ENCODE measurements at places on chromosomes 11 and 22.

DNA sequence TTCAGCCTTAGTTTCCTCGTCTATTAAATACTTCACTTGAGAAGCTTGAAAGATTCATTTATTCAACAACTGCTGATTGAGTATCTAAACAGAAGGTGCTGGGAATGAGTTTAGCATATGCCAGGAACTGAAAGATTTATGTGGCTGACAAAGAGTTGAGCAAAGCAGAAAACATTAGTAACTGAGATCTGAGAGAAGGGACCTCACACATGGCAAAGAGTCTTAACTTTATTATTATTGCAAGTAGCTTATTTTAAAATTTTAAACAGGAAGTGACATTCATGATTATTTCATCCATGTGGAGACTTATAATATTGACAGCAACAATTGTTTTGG, 133.6 kb downstream of the CASP12 start:
- DNase-seq: no peak

DNA sequence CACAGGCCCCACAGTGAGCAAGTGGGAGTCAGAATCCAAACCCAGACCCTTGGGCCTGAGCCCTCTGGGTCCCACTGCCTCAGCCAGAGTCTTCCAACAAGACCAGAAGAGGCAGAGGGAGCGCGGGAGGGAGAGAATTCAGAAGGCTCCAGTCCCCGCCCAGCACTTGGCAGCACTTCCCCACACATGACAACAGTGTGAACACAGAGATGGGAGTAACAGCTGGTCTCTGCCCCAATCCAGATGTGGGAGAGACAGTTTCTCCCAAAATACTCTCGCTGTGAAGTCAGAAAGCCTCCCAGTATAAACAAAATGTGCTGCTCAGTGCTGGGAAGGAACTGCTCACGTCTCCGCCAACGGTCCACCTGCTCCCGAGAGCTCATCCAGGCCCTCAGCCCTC, 219.9 kb downstream of the MN1 start:
- DNase-seq: no peak

DNA sequence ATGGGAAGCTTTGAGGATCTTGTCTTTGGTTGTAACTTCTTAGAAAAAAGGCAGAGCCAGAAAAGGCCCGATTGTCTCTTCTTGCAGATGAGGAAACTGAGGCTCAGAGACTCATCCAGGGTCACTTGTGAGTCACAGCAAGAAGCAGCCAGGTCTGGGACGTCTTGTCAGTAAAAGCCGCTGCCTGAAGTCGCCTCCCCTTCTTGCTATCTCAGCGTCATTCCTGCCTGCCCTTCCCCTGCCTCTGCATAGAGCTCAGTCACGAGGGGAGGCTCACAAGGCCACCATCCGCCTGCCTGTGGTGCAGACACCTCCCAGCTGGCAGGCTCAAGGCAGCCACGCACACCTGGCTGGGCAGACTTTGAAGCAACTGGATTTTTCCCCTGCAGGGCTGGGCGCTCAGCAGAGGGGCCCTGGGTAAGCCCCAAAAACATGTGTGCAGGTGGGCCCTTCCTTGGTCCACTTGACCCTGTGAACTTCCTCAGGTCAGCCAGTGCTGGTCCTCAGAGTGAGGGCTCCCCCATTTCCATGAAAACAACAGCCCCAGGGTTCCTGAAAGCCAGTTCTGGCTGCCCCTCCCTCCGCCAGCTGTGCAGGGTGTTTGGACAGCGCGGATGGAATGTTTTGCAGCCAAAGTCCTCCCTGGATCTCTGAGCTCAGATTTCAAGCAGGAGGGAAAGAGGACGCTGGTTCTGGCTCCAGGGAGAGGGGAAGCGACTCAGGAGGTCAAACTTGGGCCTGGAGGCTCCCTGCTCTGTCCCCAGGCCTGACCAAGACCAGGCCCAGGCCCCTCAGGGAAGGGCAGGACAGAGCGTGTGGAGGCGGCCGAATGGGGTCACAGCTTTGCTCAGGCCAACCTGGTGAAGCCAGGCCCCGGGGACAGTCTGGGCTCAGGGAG, 6.0 kb upstream of the RAB3IL1 start:
- DNase-seq: no peak

GRCh38 chr11:104124979-104125378, 39.0 kb downstream of the PDGFD start:
- no peak for DNase-seq

DNA sequence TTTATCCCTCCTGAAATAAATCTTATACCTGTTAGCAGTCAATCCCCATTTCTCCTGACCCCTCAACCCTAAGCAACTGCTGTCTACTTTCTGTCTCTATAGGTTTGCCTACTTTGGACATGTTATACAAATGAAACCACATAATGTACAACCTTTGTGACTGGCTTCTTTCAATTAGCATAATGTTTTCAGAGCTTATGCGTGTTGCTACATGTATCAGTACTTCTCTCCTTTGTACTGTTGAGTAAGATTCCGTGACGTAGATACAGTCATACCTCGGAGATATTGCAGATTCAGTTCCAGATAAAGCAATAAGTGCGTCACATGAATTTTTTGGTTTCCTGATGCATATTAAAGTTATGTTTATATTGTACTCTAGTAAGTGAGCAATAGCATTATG, 127.3 kb downstream of the MORC2 start:
- no peak for DNase-seq

DNA sequence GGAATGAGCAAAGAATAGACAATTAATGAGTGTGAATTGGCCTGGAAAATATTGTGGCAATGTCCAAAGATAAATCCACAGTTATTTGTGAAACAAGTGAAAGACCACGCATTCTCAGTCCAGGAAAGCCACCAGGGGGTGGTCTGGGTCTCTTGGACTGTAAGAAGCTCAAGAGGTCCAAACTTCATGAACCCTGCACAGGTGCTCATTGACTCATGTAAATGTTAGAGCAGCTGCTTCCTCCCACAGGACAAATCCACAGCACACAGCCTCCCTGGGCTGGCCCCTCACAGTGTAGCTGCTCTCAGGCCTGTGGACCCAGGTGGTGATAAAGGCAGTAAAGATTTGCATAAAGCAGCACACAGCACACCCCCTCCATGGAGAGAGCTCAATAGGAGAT, 114.0 kb downstream of the ZNF280B start:
- DNase-seq: peak; percentile 43

- DNase-seq: no peak
Observed at GRCh38 chr22:33381531-33382406, 323.6 kb upstream of the SYN3 start.

DNA sequence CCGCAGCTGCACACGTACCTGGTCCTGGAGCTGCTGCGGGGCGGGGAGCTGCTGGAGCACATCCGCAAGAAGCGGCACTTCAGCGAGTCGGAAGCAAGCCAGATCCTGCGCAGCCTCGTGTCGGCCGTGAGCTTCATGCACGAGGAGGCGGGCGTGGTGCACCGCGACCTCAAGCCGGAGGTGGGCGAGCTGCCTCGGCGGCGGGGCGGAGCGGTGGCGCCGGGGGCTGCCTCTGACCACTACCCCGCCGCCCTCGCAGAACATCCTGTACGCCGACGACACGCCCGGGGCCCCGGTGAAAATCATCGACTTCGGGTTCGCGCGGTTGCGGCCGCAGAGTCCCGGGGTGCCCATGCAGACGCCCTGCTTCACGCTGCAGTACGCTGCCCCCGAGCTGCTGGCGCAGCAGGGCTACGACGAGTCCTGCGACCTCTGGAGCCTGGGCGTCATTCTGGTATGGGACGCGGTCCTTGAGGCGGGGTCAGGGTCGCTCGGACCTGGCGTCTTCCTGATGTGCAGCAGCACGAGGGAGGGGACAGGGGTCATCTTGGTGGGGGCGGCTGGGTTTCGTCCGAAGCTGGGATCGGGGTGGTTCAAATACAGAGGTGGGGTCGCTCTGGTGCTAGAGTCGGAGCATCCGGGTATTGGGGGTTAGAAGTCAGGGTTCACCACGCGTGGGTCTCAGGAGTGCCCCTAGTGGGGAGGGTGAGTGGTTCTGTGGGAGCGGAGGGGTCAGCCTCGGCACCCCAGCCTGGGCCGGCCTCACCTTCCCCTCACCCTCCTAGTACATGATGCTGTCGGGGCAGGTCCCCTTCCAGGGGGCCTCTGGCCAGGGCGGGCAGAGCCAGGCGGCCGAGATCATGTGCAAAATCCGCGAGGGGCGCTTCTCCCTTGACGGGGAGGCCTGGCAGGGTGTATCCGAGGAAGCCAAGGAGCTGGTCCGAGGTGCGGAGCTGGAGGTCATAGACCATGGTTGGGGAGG, 10.8 kb downstream of the RPS6KA4 start:
- no peak for DNase-seq

- DNase-seq: no peak
Observed at GRCh38 chr11:87116185-87116584, 78.5 kb downstream of the TMEM135 start.

DNA sequence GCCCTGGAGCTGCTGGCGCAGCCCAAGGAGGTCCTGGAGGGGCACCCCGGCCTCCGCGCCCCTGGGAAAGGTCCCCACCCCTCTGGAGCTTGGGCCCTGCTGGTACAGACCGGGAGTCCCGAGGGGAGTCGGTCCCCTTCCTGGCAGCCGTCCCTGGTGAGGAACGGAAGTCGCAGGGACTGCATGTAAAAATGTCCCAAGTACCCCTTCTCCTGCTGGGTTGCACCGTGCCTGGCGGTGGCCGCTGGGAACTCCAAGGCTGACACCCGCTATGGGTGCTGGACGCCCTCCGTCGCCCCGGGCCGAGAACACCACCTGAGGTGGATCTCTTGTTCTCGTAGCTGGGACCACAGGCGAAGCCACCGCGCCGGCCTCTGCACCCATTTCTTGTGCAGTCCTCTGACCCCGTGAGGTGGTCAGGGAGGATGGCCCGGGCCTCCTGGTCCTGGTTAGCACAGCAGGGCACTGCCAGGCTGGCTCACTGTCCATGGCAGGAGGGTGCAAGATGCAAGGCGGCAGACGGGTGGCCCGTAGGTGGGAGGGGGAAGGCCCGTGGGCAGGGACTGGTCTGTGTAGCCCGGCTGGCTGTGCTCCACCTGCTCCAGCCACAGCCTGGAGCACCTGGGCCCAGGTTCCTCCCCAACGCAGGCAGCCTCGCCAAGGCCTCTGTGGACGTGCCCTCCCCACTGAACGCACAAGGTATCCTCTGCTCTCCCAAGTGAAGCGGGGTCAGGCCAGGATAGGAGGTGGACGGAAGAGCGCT, 165.2 kb downstream of the IGLL1 start:
- DNase-seq: no peak

DNA sequence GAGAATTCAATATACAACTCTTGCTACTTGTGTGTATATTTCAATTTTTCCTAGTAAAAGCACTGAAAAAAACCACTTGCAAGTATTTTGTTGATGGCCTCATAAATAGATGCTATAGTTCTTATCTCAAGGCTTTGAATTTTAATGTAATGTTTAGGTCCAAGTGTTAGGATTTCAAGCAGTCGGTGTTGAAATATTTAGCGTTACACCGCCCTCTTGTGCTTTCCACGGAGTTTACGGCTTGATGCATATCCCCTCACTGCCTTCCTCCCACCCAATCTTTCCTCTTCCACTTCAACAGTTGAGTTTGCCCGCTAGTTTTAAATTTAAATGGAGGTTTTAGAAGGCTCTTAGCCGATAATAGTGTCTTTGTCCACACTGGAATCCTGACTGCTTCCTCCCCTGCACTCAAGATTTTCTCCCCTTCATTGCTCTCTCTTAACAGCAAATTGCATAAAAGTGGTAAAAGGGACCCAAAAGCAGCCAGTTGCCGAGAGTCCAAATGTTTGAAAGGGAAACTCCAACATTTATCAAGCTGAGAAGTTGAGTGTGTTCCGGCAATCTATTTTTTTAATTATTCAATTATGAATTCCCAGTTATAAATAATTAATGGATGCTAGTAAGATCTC, 25.9 kb upstream of the HTATIP2 start:
- no peak for DNase-seq

DNA sequence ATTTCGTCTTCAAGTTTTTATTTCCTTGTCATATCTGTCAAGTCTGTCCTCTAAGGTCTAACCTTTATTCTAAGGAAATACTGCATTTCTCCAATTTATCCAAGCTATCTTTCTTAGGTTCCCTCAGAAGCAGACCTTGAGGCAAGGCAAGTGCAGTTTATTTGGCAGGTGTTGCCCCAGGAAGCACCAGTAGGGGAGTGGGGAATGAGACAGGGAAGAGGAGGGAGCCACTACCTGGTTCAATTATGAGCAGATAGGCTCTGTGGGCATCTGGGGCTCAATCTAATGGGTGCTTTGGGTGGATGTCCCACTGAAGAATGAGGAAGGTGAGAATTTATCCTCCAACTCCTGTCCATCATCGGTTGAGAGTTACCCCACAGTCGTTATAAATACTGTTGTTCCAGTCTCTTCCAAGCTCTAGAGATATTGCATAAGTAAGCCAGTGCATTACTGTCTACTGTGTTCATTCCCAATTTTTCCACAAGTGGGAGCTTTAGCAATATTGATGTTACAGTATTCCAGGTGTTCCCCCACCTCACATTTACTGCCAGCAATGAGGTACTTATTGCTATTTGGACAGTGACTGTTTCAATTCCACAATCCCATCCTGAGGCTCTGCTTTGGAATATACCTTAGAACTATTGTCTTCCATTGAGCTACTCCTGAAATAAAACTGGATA, 154.9 kb upstream of the CEP126 start:
- no peak for DNase-seq

DNA sequence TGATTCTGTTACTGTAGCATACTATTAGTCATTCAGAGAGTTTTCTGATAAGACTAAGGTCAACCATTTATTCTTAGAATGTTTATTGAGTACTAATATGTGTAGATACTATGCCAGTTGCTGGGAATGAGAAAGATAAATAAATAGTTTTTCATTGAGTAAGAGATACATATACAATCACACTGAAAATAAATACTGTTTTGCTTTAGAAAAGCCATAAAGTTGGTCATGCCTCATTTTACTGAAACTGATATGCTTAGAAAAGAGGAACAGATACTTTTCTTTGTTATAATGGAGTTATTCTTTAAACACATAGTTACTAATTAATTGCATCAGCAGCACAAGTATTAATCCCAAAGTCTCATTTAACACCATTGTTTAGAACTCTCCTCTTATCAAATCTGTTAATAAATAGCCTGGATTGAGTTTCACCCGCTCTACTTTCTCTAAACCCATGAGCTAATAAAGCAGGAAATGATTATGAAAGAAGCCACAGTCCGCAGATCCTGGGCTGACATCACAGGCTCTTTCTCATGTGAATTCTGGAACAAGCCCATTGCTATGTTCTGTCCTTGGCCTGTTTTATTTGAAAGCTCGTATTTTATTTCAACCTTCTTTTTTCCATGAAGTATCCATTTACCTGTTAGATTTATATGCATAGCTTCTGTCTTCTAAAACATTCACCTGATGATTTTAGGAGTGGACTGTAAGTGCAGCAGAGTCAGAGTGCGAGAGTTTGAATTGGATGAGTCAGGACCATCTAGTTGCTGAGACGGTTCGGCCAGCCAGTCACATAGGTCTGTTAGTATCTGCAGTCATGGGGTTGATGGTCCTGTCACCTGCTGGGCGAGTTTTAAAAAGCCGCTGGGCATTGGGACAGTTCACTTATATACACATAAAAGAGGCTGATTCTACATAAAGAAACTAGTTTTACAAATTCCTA, 35.5 kb downstream of the PIWIL4 start:
- DNase-seq: peak; percentile 42

All from CD4-positive, alpha-beta T cell treated with Interferon gamma for 1 hour (primary cell).